NCI-H2081 treated with DMSO at 0.1 percent for 48 hours (cell line): ENCODE measurements at places on chromosomes 13 and 19.

GRCh38 chr13:27026396-27026795 is 145.2 kb downstream of the USP12 start:
- DNase-seq: no peak

DNA sequence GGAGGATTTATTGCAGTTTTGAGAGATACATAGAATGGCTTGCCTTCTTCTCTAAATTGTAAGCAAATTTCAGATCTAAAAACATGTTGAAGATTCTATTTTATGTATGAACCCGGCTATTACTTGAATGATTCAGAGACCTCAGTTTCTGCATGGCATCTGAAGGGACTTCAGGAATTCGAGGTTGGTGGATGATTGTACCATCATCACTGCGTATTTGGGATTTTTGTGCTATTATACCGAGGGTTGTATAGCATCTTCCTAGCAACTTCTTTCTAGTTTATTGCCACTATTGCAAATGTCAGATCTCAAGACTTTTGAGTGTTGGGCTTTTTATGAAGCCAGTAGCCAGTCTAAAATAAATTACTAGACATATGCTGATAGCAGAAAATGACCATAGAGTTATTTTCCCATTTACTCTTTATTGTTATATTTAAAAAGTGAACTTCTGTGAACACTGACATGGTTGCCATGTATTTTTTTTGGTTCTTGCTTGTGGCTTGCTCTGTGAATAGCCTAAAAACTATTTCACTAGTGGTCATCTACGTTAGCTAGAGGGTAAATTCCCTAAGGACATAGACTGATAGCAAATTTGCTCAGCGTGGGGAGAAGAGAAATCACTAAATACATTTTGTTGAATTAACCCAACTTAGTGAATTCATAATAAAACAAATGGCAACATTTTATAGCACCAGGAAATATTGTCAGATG is 70.6 kb upstream of the KLF12 start:
- no peak for DNase-seq

- no peak for DNase-seq
These were observed 198.6 kb downstream of the RGCC start for GRCh38 chr13:41655997-41656396.

- DNase-seq: no peak
These were observed 205.0 kb downstream of the NALCN start for GRCh38 chr13:101211261-101211660.

DNA sequence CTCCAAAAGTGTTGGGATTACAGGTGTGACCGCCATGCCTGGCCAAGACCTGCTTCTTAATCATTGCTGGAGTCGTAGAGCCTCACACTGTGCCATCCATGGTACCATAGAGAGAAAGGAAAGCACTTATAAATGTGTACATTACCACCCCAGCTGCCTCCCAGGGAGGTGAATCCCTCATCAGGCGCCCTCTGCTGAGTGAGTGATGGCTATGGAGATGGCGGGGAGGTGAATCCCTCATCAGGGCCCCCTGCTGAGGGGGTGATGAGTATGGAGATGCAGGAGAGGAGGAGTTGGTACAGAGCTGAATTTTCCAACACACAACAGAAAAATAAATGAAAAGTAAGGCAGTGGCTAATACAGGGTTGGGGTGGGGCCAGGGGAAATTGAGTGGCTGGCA is 263.4 kb downstream of the UQCRFS1 start:
- DNase-seq: no peak
